NCI-H446 treated with DMSO at 0.1 percent for 48 hours (cell line): ENCODE measurements at places on chromosomes 3 and 15.

- DNase-seq: peak; percentile 18
These were observed 86.5 kb downstream of the PIK3CB start for GRCh38 chr3:138748190-138748589.

DNA sequence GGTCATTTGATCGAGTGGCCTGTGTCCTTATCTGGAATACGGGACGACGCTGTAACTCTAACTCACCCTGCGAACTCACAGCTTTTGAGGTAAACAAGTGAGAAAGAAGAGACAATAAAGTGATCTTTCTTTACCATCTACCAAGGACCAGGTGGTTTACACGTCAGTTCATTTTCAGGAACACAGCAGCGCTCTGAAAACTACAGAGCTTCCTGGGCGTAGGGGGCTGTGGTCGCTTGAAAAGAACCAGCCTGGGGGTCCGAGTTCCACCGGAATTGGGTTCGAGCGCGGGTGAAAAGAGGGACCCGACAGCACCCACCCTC, 357 bp downstream of the KIAA1143 start:
- no peak for DNase-seq

DNA sequence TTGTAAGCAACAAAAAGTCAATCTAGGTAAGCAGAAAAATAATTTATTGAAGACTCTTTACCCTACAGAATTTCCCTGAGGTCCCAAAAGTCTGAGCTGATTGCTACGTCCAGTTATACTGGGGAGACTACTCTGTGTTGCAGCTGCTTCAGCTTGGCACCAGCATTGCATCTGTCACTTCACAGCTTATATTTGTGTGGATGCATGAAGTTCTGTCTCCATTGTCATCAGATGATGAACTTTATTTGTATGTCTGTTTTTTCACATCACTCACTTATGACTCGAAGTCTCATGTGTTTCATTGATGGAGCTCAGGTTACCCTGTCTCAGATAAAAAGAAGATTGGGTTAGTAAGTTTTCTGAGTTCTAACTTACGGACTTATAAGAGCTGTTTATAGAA, 75.3 kb upstream of the LRRFIP2 start:
- DNase-seq: no peak

- no peak for DNase-seq
These were observed 695 bp downstream of the GMPS start for GRCh38 chr3:155870945-155871745.

GRCh38 chr3:179852142-179852905, 184.4 kb downstream of the PEX5L start:
- DNase-seq: no peak

DNA sequence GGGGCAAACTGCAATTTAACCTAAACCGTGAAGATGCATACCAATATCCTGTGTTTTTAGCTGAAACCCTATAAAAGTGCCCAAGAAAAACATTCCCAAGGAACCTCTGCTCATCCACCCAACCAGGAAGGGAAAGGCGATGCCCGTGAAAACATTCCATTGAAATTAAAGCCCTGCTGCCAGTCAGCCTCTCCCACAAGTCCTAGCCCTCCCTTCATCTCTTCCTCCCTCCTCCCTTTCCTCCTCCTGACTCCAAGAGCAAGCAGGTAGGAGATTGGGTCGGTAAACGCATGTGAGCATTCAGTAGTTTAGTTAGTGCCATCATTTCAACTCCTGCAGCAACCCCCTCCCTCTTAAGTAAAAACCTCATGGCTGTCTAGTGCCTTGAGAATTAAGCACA, 27.7 kb downstream of the HES1 start:
- no peak for DNase-seq

GRCh38 chr15:86813892-86814291, 734.2 kb downstream of the AGBL1 start:
- DNase-seq: no peak

DNA sequence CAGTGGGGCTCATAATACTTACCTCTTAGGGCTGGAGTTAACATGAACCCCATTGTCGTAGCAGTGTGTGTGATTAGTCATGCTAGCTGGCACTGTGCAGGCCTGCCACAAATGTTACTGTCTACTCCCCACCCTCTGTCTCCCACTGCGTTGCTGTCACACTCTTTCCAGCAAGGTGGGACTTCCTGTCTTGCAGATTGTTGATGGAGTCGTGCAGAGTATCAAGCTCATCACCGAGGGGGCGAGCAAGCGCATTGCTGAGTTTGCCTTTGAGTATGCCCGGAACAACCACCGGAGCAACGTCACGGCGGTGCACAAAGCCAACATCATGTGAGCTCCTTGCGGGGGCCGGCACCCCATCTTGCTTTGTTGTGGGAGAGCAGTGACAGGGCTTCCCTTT, 12.9 kb downstream of the IDH3A start:
- no peak for DNase-seq

DNA sequence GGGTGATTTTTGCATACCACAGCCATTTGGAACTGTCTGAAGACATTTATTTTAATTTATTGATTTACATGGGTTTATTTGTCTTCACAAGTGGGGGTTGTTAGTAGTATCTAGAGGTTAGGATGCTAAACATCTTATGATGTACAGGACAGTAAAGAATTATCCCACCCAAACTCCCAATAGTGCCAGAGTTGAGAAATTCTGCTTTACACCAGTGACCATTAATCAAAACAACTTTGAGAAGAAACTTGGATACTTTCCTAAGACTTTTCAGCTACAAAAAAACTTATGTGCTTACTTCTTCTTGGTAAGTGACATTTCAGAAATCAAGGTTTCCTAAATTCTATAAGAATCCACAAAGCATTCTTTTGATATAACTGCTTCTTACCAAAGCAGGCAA, 156.7 kb downstream of the SUCLG2 start:
- no peak for DNase-seq

DNA sequence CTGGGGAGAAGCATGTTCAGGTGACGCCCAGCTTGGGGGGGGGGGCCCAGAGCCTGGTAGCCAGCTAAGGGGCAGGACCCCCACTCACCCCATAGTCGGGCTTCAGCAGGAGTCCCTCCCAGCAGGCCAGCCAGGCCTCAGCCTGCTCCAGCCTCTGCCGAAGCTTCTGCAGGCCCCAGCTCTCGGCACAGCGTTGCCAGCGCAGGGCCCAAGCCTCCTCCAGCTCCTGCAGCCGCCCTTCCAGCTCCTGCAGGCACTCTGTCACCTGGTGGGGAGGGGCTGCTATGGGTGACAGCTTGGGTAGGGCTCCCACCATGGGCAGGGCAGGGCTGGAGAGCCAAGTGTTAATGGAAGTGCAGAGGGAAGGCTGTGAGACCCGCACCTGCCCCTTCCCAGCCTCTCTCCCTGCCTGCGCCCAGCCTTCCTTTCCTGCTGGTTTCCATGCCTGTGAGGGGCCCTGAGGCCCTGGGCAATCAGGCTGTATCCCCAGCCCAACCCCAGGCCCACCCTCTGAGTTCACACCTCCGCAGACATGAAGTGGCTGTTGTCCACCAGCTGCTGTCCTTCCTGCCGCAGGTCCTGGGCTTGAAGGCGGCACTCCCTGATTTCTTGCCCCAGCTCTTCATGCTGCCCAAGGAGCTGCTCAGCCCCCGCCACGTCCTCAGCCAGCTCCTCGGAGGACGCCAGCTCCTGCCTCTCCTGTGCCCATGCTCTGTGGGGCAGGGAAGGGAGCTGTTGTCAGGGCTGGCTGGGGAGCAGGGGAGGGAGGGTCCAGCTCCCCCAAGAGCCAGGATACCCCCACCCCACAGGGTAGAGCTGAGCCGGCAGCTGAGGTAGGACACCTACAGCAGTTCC, 14.3 kb downstream of the PLA2G4B start:
- DNase-seq: no peak

DNA sequence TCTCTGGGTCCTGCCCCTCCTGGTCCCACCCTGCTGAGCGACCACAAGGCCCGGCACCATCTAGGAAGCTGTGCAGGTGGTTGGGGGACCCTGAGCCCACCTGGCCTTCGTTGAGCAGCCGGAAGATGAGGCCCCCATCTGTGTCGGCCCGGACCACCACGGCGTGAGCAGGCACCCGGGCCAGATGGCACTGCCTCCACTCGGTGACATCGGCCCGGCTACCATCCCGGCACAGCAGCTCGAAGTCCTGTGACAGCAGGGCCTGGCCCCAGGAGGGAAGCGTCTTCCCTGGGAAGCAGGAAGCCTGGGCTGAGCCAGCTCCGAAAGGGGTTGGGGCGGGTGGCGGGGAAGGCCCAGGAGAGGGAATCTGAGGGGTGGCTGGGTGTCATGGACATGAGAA, 12.6 kb downstream of the MELTF start:
- no peak for DNase-seq

DNA sequence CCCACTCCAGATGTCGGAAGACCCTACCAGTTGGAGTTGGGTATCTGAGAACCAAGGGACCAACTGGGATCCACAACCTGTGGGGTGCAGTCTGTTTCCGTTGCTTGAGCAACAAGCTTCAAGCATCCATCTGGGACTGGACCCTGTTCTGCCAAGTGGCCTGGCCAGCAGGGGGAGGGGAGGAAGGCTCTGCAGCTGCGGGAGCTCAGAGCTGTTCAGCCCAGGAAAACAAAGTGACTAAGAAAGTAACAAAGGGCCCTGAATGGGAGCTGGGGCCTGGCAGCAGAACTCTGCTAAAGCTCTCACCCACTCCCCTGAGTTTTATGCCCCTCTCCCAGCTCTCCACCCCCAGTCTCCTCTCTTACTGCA, 2.7 kb downstream of the TYRO3 start:
- DNase-seq: no peak

- DNase-seq: no peak
These were observed 52.3 kb upstream of the HACD2 start for GRCh38 chr3:123637131-123637530.

- no peak for DNase-seq
These were observed 6.3 kb downstream of the ATP13A4 start for GRCh38 chr3:193548406-193548805.

- no peak for DNase-seq
These were observed 15.3 kb upstream of the TMEM115 start for GRCh38 chr3:50374363-50375257.

DNA sequence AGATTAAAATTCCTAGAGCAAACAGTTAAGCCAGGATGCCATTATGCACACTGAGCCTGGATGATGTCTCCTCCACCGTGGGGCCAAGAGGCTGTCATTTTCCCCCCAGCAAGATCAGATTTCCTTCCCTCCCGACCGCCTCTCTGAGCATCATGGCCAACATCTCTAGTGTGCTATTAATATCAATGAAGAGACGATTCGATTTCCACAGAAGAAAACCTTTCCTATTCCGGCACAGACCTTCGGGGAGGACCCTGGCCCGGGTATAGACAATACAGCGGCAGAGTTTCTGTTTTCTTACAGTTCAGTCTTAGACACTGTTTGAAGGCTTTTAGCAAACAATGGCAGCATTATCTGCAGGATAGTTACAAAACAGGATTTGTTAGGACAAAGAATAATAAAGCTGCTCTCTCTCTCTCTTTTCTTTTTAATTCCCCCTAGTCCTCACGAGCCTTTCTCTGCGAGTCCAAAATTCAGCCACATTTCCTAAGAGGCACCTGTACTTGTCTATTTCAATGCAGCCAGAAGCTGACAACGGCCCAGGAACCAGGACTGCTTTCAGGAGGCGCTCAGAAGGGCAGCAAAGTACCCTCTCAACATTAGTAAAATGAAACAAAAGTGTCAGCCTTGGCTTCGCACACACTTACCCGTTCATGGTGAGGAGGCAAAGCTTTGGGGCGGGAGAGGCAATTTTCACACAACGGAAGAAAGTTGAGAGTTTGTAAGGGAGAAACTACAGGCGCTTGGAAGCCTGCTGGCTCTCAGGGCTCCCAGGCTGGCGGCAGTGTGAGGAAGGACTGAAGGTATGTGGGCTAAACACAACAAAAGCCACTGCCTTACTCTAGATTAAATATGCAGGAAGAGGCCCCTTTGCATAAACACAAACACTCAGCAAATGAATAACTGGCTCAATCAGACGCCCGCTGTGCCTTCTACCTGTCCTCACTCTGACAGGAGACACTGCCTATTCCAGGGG, 278.0 kb downstream of the FOXP1 start:
- no peak for DNase-seq

DNA sequence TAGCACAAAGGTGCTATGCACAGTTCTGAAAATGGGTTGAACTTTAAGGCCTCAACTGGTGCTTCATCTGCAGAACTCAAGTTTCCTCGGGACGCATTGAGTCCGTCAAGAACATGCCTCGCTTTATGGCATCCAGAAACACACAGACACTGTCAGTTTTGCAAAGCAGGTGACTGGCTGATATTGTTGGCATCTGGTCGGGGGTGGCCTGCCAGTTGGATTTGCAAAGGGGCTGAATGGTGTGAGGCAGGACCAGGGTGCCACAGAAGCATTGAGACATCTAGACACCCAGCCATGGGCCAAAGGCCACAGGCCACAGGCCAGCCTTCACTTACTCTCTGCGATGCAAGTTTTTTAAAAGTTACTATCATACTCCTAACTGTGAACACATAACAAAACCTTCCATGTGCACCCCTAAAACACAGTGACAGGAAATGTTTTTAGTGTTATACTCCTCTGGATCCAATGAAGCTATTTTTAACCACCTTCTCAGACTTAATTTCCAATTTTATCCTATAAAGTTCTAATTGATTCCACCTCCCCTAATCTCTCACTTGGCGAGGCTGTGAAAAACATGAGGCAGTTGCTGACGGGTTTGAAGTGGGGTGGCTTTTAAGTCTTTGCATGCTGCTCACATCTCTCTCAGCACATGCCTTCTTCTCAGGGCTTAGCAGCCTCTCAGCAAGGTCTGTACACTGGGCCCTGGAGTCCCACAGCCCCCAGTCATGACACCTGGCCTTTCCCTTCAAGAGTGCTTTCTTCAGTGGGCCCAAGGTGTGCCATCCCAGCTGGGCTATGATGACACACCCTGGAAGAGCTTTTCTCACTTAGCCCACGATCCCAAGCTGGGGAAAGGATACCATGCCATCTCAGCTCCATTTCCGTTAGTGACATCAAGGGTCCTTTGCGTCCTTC, 38.5 kb upstream of the DUSP7 start:
- DNase-seq: no peak

DNA sequence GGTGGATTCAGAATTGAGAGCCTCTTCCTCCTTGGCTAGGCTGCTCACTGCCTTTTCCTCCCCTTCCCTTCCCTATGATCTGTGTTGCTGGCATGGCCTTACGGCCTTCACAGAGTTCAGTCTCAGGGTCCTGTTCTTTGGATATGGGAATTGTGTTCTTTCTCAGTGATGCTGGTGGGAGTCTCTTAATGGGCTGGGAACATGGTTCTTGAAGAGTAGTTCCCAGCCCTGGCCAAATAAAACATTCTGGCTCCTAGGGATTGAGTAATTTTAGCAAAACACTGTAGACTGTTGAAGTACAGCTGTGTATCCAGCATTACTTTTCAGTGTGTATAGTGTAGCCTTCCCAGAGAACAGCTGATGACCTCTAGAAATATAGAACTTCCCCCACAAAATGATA, 22.6 kb upstream of the FILIP1L start:
- DNase-seq: no peak

DNA sequence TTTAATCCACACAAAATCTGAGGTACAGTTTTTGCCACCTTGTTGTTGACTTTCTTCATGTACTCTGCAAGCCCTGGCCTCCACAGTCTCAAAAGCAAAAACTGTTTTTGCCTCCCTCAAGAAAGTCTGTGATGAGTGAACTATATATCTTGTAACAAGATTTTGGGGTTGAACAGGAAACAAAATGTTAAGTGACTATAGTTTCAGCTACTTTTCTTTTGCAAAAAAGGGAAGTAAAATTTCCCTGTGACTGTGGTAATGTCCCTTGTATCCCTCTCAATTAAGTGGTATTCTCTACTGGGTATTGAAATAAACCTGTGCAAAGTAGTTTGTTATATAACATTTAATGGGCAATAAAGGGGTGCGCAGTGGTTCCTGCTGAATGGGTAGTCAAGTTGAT, 21.3 kb upstream of the SCAANT1 start:
- DNase-seq: no peak

- DNase-seq: no peak
These were observed 37.9 kb downstream of the TJP1 start for GRCh38 chr15:29784413-29784812.

GRCh38 chr15:68032672-68033071, 21.4 kb upstream of the PIAS1 start:
- no peak for DNase-seq
